ENCODE measurements at places on chromosomes 7 and 10. TPM values are rescaled to one million over a fixed set of nuclear protein-coding genes. Genes with fewer than 3 reads are reported as not detected.

- no peak for DNase-seq
These were observed 180.0 kb upstream of the SH2B2 start for GRCh38 chr7:102106625-102107024.

DNA sequence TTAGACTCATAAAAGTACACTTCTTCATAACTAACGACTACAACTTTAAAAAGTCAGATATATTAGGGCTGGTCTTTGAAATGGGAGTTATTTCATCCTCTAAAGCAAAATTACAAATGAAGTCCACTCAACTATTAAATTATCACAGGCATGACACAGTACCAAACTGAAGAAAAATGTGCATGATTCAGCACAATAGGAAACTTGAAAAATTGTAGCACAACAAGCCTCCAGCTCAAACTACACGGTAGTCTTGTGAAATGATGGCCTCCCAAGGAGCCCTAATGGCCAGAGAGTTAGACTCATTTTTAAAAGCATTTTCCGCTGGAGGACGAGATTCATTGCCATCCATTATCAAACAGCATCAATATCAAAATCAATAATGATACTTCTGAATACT, 76.4 kb downstream of the MAGI2 start:
- DNase-seq, result no peak

The PGAM2 gene
- total RNA-seq, result not detected

The RNF148 gene
- total RNA-seq, result 0.61 TPM

The WEE2 gene
- not detected for total RNA-seq

The TSPAN12 gene
- 5.7 TPM for total RNA-seq

The PNLIP gene
- total RNA-seq, result not detected

GRCh38 chr7:146235195-146235594, 118.6 kb downstream of the CNTNAP2 start:
- no peak for DNase-seq

DNA sequence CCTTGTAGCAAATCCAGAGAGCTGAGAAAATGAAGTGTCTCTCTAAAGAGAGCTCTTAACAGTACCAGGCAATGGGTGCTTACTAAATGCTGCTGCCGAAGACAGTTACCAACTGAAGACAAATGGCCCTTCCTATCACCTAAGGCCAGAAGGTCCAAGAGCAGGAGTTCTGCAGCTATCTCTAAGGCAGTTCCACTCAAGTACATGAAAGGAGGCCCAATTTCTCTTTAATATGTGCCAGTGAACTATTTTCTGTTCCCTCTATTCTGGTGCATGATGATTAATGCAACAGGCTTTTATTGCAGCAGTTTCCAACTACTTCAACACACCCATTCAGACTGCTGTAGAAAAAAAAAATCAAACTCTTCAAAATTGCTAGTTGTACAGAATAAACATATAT, 122.5 kb downstream of the SLC25A13 start:
- no peak for DNase-seq

- DNase-seq, result no peak
These were observed 951 bp downstream of the ELOVL3 start for GRCh38 chr10:102227050-102227449.

The GHRHR gene
- total RNA-seq, result not detected

DNA sequence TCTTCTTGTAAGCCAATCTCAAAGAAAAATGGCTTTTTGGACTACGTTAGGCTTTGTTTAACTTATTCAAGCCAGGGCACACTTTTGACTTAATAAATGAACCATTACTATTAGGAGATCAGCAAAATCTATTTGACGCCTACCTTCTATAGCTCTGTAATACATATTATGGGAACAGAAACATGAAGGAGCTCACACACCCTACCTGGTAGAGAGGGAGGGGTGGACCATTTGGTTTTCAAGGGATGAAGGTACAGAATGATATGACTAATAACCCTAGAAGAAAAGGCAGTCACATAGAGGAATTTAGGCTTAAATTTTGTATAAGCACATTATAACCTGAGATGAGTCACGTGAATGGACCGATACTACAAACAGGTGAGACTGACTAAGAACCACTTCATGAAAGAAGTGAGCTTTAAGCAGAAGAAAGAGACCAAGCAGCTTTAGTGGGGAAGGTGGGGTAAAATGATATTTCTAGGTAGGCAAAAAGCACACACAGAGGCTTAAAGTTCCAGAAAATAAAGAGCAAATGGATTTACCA, 106.8 kb upstream of the CTTNBP2 start:
- no peak for DNase-seq

- no peak for DNase-seq
These were observed 659.3 kb downstream of the XPNPEP1 start for GRCh38 chr10:109264004-109264403.

DNA sequence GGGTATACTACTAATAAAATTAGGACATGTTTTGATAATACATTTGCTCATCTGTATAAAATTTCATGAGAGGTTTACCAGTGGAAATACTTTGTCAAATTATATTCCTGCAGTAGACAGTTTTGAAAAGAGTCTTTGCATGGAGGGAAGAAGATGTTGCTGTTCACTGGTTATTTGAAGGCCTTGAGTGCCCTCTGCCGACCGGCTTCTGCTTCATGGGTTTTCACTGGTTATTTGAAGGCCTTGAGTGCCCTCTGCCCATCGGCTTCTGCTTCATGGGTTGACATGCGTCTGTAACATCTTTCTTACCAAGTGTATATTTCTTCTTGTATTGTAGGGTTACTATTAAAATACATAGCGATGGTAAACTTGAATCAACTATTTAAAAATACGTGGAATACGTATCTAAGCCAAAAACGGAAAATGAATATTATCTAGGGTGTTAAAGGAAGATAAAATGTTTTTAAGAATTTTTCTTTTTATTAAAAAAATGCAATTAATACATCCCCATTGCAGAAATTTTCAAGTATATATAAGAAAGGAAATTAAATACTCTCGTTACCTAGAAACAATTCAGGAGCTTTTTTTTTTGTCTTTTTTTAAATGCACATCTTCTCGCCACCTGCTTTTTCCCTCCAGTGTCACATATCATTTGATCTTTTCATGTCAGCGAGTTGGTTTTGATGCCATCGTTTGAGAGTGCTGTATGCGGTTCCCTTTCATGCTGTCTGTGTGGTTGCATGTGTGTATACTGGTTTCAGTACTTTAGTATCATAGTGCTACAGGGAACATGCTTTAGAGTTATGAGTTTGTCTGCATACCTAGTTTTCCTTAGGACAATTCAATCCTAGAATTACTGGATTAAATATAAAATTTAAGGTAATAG, 73.4 kb downstream of the SHH start:
- DNase-seq, result peak; percentile 92

The CADPS2 gene
- 40.8 TPM for total RNA-seq

The ITPRID1 gene
- not detected for total RNA-seq

The EGFR gene
- total RNA-seq, result 3.2 TPM

- peak; percentile 58 for DNase-seq
These were observed 594.9 kb downstream of the REEP3 start for GRCh38 chr10:64115908-64116643.

DNA sequence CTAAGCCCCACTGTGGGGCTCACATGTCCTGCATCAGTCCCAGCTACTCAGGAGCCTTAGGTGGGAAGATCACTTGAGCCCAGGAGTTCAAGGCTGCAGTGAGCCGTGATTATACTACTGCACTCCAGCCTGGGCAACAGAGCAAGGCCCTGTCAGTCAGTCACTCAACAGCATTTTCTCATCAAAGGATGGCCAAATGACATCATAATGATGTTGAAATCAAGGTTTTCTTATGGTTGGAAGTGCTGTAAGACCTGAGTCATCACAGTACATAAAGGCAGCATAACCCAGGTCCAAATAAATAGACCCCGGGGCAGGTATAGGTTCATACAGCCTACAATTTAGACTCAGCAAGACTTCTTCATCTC, 341.1 kb downstream of the PARD3 start:
- no peak for DNase-seq

GRCh38 chr7:41104631-41105030, 598.3 kb downstream of the INHBA start:
- DNase-seq, result no peak

DNA sequence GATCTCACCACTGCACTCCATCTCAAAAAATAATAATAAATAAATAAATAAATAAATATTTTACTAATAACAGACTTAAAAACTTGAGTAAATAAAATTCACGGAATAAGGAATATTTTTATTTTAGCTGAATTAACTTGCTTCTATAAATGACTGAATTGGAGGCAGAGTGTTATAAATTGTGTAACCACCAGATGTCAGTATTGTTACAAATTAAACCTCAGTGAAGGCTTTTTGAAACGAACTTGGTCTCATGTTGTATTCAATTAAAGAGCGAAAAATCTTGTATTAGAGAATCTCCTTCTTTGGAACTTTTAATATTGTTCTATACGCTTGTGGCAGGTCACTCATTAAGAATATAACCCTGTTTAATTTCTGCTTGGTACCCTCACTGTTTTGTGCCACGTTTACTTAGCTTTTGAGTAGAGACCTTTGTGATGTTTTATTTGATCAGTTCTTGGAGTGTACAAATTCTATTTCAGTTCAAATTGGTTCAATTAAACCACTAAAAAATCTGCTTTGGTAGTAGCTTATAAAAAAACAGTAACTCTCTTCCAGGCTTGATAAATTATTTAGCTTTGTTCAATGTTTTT, 45.6 kb upstream of the SCIN start:
- peak; percentile 79 for DNase-seq

The ZNF273 gene
- total RNA-seq, result 9.0 TPM

The SLC18A2 gene
- total RNA-seq, result 0.11 TPM

DNA sequence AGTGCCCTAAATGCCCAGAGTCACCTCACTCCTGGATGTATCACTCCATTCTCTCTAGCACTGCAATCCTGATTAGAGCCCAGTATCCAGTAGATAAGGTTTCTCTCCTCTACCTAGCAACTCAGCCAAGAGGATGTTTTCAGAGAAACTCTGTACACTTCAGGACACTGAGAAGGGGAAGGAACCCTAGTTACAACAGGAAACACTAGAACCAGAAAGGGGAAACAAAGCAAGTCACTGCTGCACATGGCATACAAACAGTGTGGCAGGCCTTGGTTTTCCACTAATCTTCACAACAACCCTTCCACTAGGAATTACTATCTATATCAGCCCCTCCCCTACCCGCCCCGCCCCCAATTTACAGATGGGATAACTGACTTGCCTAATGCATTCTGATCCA, 1.6 kb downstream of the FAM204A start:
- DNase-seq, result no peak

GRCh38 chr10:52778511-52779392, 6.2 kb upstream of the MBL2 start:
- peak; percentile 40 for DNase-seq

The PDZD7 gene
- total RNA-seq, result 0.74 TPM

GRCh38 chr10:132915411-132915810, 27.0 kb downstream of the CFAP46 start:
- DNase-seq, result no peak

The CDNF gene
- 0.74 TPM for total RNA-seq

All from SK-MEL-5 (cell line).